ENCODE measurements at places on chromosomes 1 and 21. TPM values are rescaled to one million over a fixed set of nuclear protein-coding genes. Genes with fewer than 3 reads are reported as not detected.

Gene NT5C1A
- total RNA-seq, result not detected

Gene NOS1AP
- 0.59 TPM for total RNA-seq

Gene AADACL3
- not detected for total RNA-seq

Gene BMP8B
- not detected for total RNA-seq

Gene CCDC190
- 0.24 TPM for total RNA-seq

Gene LCA5L
- 1.4 TPM for total RNA-seq

Gene PLEKHA6
- total RNA-seq, result 4.6 TPM

Gene PLA2G2F
- not detected for total RNA-seq

Gene FCGR1A
- total RNA-seq, result not detected

Gene IGSF5
- not detected for total RNA-seq

Gene NTRK1
- total RNA-seq, result not detected

Gene LCE2C
- total RNA-seq, result not detected

Gene GUCA2A
- total RNA-seq, result not detected

Gene GREM2
- total RNA-seq, result not detected

Gene ANGEL2
- 32.4 TPM for total RNA-seq

Gene RPL22
- 184 TPM for total RNA-seq

Gene IL12RB2
- not detected for total RNA-seq

Gene IFNLR1
- 0.05 TPM for total RNA-seq

Gene LAMC2
- total RNA-seq, result 2.2 TPM

Gene HNRNPCL4
- total RNA-seq, result not detected

Gene HEYL
- 1.00 TPM for total RNA-seq

Gene DNALI1
- total RNA-seq, result 3.6 TPM

Gene LYPD8
- total RNA-seq, result not detected

Gene LENEP
- total RNA-seq, result not detected

Gene KMO
- total RNA-seq, result not detected

Gene XCL1
- not detected for total RNA-seq

Gene PGBD5
- total RNA-seq, result under 0.01 TPM

Gene TMOD4
- total RNA-seq, result not detected

Gene RNPC3
- total RNA-seq, result 6.3 TPM

Gene MATN1
- total RNA-seq, result not detected

Gene C1orf185
- not detected for total RNA-seq

Gene KRTAP7-1
- total RNA-seq, result not detected

Gene ARMH1
- 2.2 TPM for total RNA-seq

Gene GIPC2
- 0.12 TPM for total RNA-seq

Gene FCRL2
- not detected for total RNA-seq

Gene ERICH3
- total RNA-seq, result not detected

Gene UBL4B
- not detected for total RNA-seq

Gene NBPF6
- total RNA-seq, result not detected

Gene IER5
- 17.0 TPM for total RNA-seq

Gene SEMA4A
- total RNA-seq, result not detected

Gene MX2
- total RNA-seq, result 6.3 TPM

Gene TCHH
- 0.06 TPM for total RNA-seq

Gene PERM1
- not detected for total RNA-seq

Gene ANXA9
- not detected for total RNA-seq

Gene GOLT1A
- not detected for total RNA-seq

Gene RNU1-1
- total RNA-seq, result under 0.01 TPM

Gene CAMK1G
- not detected for total RNA-seq

Gene B3GALT2
- not detected for total RNA-seq

Gene LMOD1
- 5.7 TPM for total RNA-seq

Gene DSCAM
- 0.31 TPM for total RNA-seq

Gene OR2L13
- total RNA-seq, result not detected

Gene IL23R
- total RNA-seq, result not detected

Gene SIM2
- not detected for total RNA-seq

Gene PRAMEF13
- not detected for total RNA-seq

Gene ETV3L
- total RNA-seq, result not detected

Gene RIPPLY3
- total RNA-seq, result not detected

Gene HJV
- not detected for total RNA-seq
